ENCODE measurements at places on chromosomes 3 and 15.

GRCh38 chr15:78394981-78395616, 42.9 kb upstream of the IREB2 start:
- H3K27me3 ChIP-seq, result no peaks in the 10 kb centered on the region
- H3K4me3 ChIP-seq, result no peak overlapping the region
- no peak overlapping the region for H3K27ac ChIP-seq
- H3K36me3 ChIP-seq, result peaks cover 6% of the 10 kb centered on the region
- H3K4me1 ChIP-seq, result no peaks in the 10 kb centered on the region
- no peak for DNase-seq

- peaks cover 18% of the 10 kb centered on the region for H3K27me3 ChIP-seq
- peak within 1 kb of the TSS; percentile 98 for H3K27ac ChIP-seq
- peak within 1 kb of the TSS; percentile 100 for H3K4me3 ChIP-seq
- H3K4me1 ChIP-seq, result peaks cover 16% of the 10 kb centered on the region
- H3K36me3 ChIP-seq, result no peaks in the 10 kb centered on the region
Measured at GRCh38 chr3:12663936-12664908, at the start of gene RAF1. Gene RAF1 (minus strand): TSS chr3:12664117. CDS start chr3:12618721, 45,396 bp downstream.

GRCh38 chr15:70559265-70560239, 203.8 kb downstream of the UACA start:
- H3K27ac ChIP-seq, result no peak overlapping the region
- H3K4me1 ChIP-seq, result no peaks in the 10 kb centered on the region
- DNase-seq, result no peak
- no peak overlapping the region for H3K4me3 ChIP-seq
- H3K36me3 ChIP-seq, result no peaks in the 10 kb centered on the region
- peaks cover 3% of the 10 kb centered on the region for H3K27me3 ChIP-seq

DNA sequence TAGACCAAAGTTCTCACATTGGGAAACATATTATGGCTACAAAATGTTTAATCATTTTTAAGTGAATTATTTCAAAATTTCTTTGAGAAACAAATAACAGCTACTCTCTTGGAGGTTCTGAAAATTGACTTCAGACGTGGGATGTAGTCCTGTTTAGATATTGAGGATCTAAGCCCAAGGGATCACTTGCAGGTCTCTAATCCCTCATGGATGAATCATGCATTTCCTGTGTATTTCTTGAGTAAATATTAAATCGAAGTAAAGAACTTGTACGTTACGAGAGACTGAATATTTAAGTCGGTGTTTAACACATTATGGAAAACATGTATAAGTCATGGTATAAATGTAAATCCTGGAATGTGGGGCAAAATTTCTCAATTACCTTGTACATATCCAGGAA, 119.8 kb downstream of the EPHA3 start:
- peaks cover 4% of the 10 kb centered on the region for H3K4me1 ChIP-seq
- no peak overlapping the region for H3K4me3 ChIP-seq

- no peak for DNase-seq
- H3K36me3 ChIP-seq, result peaks cover 4% of the 10 kb centered on the region
- no peak overlapping the region for H3K27ac ChIP-seq
Measured at GRCh38 chr3:32508711-32509110, 6.1 kb upstream of the CMTM6 start.

GRCh38 chr3:144687862-144688261, 716.2 kb downstream of the DIPK2A start:
- no peaks in the 10 kb centered on the region for H3K27me3 ChIP-seq
- no peak for DNase-seq
- H3K4me1 ChIP-seq, result no peaks in the 10 kb centered on the region
- no peak overlapping the region for H3K27ac ChIP-seq
- H3K36me3 ChIP-seq, result no peaks in the 10 kb centered on the region
- no peak overlapping the region for H3K4me3 ChIP-seq

- no peak overlapping the region for H3K27ac ChIP-seq
- peaks cover 4% of the 10 kb centered on the region for H3K4me1 ChIP-seq
- no peak overlapping the region for H3K4me3 ChIP-seq
Measured at GRCh38 chr3:194054016-194054415, 81.9 kb upstream of the HES1 start.

GRCh38 chr15:25624504-25625177, 185.8 kb upstream of the UBE3A start:
- peak overlapping the region; percentile 95 for H3K27ac ChIP-seq
- H3K4me1 ChIP-seq, result peaks cover 17% of the 10 kb centered on the region
- peaks cover 23% of the 10 kb centered on the region for H3K36me3 ChIP-seq
- DNase-seq, result peak; percentile 64

GRCh38 chr3:188006726-188007393, 147.1 kb upstream of the LPP start:
- H3K36me3 ChIP-seq, result peaks cover 10% of the 10 kb centered on the region
- peak overlapping the region; percentile 56 for H3K27ac ChIP-seq
- DNase-seq, result peak; percentile 33
- no peaks in the 10 kb centered on the region for H3K27me3 ChIP-seq

GRCh38 chr15:65903296-65904073, 34.2 kb downstream of the RAB11A start:
- no peaks in the 10 kb centered on the region for H3K27me3 ChIP-seq
- H3K36me3 ChIP-seq, result no peaks in the 10 kb centered on the region
- DNase-seq, result no peak

DNA sequence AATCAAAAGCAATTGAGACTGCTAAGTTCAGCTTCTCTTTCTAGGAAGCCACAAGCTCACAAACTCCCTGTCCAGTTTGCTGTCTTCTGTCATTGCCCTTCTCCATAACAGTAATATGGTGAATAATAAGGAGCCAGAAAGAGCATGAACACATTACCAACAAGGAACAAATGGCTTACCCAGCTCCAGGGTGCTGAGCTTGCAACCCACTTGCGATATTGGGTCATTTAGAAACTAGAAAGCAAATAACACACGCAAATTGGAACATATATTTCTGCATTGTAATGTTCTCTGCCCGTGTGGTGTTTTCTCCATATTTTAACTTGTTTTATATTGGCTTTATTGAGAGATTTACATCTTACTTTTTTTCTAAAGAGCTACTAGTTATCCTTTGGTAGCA, 325.3 kb downstream of the GBE1 start:
- peaks cover 3% of the 10 kb centered on the region for H3K4me1 ChIP-seq
- H3K36me3 ChIP-seq, result no peaks in the 10 kb centered on the region
- no peaks in the 10 kb centered on the region for H3K27me3 ChIP-seq
- no peak overlapping the region for H3K27ac ChIP-seq

- no peaks in the 10 kb centered on the region for H3K4me1 ChIP-seq
- H3K27me3 ChIP-seq, result peaks cover 15% of the 10 kb centered on the region
- H3K27ac ChIP-seq, result no peak overlapping the region
- H3K36me3 ChIP-seq, result no peaks in the 10 kb centered on the region
Measured at GRCh38 chr3:50405249-50405648, 45.9 kb upstream of the TMEM115 start.

- peaks cover 4% of the 10 kb centered on the region for H3K36me3 ChIP-seq
- H3K27me3 ChIP-seq, result peaks cover 11% of the 10 kb centered on the region
- H3K4me1 ChIP-seq, result peaks cover 26% of the 10 kb centered on the region
- peak; percentile 35 for DNase-seq
- peak overlapping the region; percentile 97 for H3K27ac ChIP-seq
- peak overlapping the region; percentile 90 for H3K4me3 ChIP-seq
Measured at GRCh38 chr3:185824051-185825005, 514 bp downstream of the IGF2BP2 start.

DNA sequence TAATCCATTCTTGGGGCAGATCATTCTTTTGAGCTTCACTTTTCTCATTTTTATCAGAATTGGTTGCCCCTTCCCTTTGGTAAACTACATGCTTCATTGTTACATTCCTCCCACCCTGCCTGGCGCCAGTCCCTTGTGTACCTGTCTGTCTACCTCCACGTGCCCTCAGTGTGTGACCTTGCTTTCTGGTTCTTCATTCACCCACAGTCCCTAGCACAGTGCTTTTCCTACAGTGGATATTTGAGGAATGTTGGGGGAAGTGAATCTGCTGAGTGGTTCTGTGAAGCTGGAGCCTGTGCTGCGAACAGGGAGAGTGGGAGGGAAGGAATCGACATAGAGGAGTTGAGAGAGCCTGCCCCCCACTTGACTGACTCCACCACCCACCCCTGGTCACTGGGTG, 23.4 kb downstream of the GPD1L start:
- DNase-seq, result no peak
- no peak overlapping the region for H3K27ac ChIP-seq
- no peaks in the 10 kb centered on the region for H3K36me3 ChIP-seq
- no peak overlapping the region for H3K4me3 ChIP-seq

- peaks cover 23% of the 10 kb centered on the region for H3K4me1 ChIP-seq
- DNase-seq, result no peak
- H3K27ac ChIP-seq, result no peak overlapping the region
- no peaks in the 10 kb centered on the region for H3K36me3 ChIP-seq
- H3K27me3 ChIP-seq, result no peaks in the 10 kb centered on the region
- no peak overlapping the region for H3K4me3 ChIP-seq
Measured at GRCh38 chr3:192655040-192655439, 72.3 kb downstream of the FGF12 start.

DNA sequence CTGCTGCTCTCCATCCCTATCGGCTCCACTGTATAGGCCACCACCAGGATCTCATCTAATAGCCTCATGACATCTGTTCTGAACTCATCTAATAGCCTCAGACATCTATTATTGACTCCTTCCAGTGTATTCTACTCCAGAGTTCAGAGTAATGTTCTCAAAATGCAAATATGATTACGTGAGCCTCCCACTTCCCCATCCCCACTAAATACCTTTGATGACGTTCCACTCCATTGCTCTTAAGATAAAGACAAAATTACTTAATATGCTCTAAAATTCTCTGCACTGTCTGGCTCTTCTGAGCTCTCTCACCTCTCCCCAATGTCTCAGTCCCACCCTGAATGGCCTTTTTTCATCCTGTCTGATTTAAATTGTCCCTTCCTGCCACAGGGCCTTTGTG, 94.7 kb downstream of the SAMMSON start:
- no peak overlapping the region for H3K27ac ChIP-seq
- H3K27me3 ChIP-seq, result no peaks in the 10 kb centered on the region
- DNase-seq, result no peak
- H3K4me3 ChIP-seq, result no peak overlapping the region
- peaks cover 6% of the 10 kb centered on the region for H3K4me1 ChIP-seq
- no peaks in the 10 kb centered on the region for H3K36me3 ChIP-seq

DNA sequence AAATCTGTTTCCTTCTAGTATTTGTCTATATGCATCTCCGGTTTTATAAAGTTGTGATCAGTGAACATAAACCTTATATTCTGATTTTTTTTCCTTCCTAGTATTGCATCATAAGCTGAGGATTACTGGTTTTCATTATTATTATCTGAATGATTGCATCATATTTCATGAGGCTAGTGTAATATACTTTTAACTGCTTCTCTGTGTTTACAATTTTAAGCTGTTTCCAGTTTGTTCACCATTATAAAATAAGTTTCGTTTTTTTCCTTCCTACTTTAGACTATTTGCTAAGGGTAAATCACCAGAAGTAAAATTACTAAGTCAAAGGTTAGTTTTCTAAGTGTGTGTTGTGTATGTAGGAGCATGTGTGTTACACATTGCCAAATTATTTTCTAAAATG, 20.2 kb downstream of the SEMA6D start:
- peaks cover 46% of the 10 kb centered on the region for H3K4me1 ChIP-seq
- peaks cover 8% of the 10 kb centered on the region for H3K36me3 ChIP-seq
- H3K4me3 ChIP-seq, result no peak overlapping the region
- H3K27ac ChIP-seq, result no peak overlapping the region
- no peak for DNase-seq

- peaks cover 9% of the 10 kb centered on the region for H3K36me3 ChIP-seq
- DNase-seq, result no peak
- no peak overlapping the region for H3K4me3 ChIP-seq
- H3K27ac ChIP-seq, result no peak overlapping the region
- H3K27me3 ChIP-seq, result no peaks in the 10 kb centered on the region
- H3K4me1 ChIP-seq, result peaks cover 5% of the 10 kb centered on the region
Measured at GRCh38 chr3:14962762-14963161, 15.4 kb downstream of the NR2C2 start.

DNA sequence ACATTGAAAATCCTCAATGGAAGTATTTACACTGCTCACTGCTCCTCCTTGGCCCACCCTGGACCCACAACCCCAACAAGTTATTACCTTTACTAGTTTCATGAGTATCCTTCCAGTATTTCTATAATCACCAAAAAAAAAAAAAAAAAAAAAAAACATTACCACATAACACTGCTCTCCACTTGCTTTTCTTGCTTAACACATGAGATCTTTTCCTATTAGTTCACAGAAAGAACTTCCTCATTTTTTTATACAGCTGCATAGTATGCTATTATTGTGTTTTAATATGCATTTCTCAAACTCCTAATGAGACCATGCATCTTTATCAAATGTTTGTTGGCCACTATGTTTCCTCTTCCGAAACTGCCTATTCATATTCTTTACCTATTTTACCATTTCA, 14.6 kb downstream of the GABPB1 start:
- H3K4me1 ChIP-seq, result no peaks in the 10 kb centered on the region
- H3K27me3 ChIP-seq, result peaks cover 1% of the 10 kb centered on the region
- no peak overlapping the region for H3K27ac ChIP-seq
- no peak overlapping the region for H3K4me3 ChIP-seq

- no peaks in the 10 kb centered on the region for H3K4me1 ChIP-seq
- no peak overlapping the region for H3K27ac ChIP-seq
- H3K27me3 ChIP-seq, result peaks cover 2% of the 10 kb centered on the region
- no peak for DNase-seq
- H3K36me3 ChIP-seq, result no peaks in the 10 kb centered on the region
- H3K4me3 ChIP-seq, result no peak overlapping the region
Measured at GRCh38 chr15:55823191-55823670, 80.3 kb upstream of the PRTG start.

DNA sequence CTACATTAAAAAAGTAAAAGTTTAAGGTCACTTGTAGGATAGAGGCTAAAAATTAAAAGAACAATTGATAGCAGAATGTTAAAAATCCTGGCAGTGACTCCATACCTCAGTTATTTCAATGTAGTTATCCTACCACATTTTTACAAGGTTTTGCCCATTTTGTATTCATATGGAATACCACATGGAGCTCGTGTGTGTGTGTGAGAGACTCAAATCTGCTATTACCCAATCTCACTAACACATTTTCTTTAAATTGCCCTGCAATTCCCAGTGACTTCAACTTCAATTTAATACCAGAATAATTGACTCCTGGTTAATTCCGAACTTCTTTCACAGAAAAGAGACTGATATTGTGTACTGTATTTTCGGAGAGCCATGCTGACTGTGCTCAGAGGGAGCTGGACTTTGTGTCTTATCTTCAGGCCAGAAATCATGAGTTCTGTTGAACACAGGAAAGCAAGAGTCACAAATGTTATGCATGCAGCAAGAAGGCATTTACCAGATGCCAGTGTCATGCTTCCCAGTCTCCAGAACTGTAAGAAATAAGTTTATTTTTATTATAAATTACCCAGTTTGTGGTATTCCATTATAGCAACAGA, 529.0 kb upstream of the NECTIN3 start:
- DNase-seq, result no peak
- H3K4me1 ChIP-seq, result no peaks in the 10 kb centered on the region
- no peaks in the 10 kb centered on the region for H3K27me3 ChIP-seq
- H3K36me3 ChIP-seq, result no peaks in the 10 kb centered on the region
- no peak overlapping the region for H3K4me3 ChIP-seq

DNA sequence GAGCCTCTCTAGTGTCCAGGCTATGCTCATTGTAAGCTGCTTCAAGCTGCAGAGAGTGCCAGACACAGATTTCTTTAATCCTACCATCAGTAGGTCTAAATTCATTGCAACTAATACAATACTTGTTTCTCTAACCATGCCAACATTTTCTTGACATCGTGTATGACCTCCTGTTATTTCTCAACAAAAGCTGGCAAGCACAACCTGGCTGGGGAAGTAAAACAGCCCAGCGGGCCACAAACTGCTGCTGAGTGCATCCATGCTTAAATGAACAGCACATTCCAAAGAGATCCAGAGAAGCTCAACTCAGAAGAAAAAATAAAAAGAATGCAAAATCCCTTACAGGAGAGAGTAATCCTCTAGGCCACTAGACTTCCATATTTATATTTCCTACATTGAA, 36.5 kb downstream of the GMNC start:
- H3K4me1 ChIP-seq, result no peaks in the 10 kb centered on the region
- no peak for DNase-seq
- H3K27ac ChIP-seq, result no peak overlapping the region

- no peak overlapping the region for H3K4me3 ChIP-seq
- no peak overlapping the region for H3K27ac ChIP-seq
- no peak for DNase-seq
Measured at GRCh38 chr3:4985330-4986174, 6.3 kb downstream of the BHLHE40 start.
